ENCODE measurements at places on chromosomes 1 and 21.

DNA sequence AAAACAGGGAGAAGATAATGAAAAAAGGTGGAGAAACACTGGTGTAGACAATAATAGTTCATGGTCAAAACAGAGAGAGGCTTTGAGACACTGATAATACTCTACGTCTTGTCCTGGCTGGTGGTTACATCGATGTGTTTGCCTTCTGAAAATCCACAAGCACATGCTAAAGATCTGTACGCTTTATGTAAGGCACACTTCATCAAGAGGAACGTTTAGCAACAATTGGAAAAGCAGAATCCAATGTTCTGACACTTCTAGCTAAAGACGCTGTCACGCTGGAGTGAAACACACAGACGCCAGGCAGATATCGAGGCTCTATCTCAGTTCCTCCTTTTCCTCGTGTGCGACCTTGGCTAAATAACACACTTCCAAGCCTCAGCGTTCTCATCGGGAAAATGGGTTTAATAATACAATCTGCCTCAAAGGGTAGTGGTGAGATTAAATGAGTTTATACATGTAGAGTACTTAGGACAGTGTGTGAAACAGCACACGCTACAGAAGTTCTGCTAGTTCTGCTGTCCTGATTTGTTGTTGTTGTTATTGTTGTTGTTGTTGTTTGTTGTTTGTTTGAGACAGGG, 386.1 kb downstream of the SETD4 start:
- no peak for DNase-seq

GRCh38 chr1:190095596-190095995, 382.1 kb downstream of the BRINP3 start:
- no peak for DNase-seq

- DNase-seq = no peak
Measured at GRCh38 chr1:157519451-157519850, 32.9 kb downstream of the FCRL5 start.

DNA sequence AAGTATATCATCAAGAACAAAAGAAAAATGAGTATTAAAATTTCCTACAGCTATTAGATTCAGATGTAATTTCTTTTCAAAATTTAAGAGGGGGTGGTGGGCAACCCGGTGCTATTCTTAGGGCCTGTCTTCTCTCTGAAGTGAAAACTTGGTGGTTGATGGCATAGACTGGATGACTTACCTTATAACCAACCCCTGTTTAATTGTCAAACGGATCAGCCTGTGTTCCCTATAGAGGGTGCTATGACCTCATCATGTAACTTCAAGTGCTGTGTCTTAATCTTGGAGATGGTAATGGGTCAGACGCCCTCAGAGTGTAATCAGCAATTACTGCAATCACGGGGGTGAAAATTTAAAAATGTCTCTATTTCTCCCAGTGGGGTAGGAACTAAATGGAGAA, 176.2 kb downstream of the PCP4 start:
- no peak for DNase-seq

- no peak for DNase-seq
Measured at GRCh38 chr1:47545912-47546483, 108.2 kb downstream of the FOXD2 start.

- DNase-seq = no peak
Measured at GRCh38 chr1:9594471-9595155, 5.9 kb downstream of the TMEM201 start.

GRCh38 chr21:28892199-28893111, 100.2 kb downstream of the LTN1 start:
- no peak for DNase-seq

DNA sequence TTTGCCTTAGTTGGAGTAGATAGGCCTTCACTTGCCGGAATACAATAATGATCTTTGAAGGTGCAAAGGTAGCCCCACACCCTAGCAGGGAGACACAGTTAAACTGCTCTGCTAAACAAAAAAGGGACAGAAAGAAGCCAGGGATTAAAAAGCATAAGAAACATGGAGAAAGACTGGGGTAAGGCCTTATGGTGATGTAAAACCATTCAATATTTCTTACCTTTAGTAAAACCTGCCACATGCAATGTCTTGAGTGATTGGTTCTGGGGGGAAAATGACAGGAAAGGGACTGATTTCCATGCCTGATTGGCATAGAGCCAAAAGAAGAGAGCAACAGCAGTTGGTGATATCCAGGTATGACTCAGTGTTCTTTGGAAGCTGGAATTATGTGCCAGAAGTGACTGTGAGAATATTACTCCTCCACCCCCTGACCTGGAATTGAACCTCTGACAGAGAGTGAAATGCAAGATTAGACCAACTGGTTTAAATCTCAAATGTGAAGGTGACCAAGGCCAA, 8.1 kb downstream of the DNASE2B start:
- DNase-seq = no peak

GRCh38 chr1:51297401-51298321, 32.7 kb downstream of the TTC39A start:
- no peak for DNase-seq

DNA sequence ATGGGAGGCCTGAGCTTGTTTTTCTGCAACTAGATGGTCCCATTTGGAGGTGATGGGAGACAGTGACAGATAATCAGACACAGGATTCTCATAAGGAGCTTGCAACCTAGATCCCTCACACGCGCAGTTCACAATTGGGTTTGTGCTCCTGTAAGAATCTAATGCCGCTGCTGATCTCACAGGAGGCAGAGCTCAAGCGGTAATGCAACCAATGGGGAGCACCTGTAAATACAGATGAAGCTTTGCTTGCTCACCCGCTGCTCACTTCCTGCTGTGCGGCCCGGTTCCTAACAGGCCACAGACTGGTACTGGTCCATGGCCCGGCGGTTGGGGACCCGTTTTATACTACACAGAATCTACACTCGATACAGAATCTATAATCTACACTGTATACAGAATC, 52.6 kb upstream of the B3GALNT2 start:
- DNase-seq = no peak

- DNase-seq = no peak
Measured at GRCh38 chr1:195113471-195113870, 1494.8 kb downstream of the KCNT2 start.

GRCh38 chr1:31683997-31684396, 19.8 kb downstream of the COL16A1 start:
- DNase-seq = no peak

GRCh38 chr1:164971921-164972415, 384.5 kb downstream of the LMX1A start:
- DNase-seq = no peak

DNA sequence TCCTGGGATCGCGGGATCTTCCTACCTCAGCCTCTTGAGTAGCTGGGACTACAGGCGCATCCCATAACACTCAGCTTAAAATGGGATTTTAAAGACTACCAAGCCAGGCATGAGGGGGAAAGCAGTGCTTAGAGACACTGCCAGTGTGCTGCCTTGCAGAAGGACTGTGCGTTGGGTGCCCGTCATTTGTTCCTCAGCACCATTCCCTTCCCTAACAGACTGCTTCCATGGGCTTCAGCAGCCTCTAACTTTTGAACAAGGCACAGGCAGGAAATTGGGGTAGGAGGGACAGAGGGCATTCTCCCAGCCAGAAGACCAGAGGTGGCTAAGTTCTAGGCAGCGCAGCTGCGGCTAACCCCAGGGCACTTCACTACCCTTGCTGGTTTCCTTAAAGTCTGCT, 73.9 kb upstream of the USP24 start:
- DNase-seq = no peak

- DNase-seq = no peak
Measured at GRCh38 chr21:31869750-31870149, 3.1 kb upstream of the HUNK start.

GRCh38 chr1:215568299-215568692, 1.2 kb downstream of the KCTD3 start:
- no peak for DNase-seq

DNA sequence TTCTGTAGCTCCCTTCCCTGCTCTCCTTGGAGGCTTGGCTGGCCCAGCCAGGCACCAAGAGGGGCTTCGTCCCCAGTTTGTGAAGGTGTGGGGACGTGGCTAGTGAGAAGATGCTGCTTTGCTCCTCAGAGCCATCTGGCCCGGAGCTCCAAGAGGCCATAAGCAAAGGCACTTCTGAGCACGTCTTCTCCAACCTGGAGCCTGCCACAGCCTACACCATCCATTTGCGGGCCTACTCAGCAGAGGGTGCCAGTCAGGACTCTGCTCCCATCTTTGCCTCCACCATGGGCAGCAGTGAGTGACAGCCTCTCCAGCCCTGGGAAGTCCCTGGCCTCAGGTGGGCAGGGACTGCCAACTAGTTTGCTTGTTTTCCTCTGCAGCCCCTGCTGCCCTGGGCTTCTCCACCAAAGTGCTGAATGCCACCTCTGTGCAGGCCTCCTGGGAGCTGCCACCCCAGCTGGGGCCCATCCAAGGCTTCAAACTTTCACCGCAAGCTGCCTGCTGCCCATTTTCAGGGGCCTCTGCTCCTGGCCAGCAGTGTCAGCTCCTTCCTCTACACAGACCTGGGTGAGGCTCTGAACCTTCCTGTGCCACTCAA, 25.9 kb downstream of the SLC27A3 start:
- DNase-seq = no peak

- no peak for DNase-seq
Measured at GRCh38 chr1:119475866-119476439, 31.1 kb upstream of the HSD3B1 start.

- no peak for DNase-seq
Measured at GRCh38 chr1:109111386-109112055, 2.4 kb upstream of the ELAPOR1 start.

DNA sequence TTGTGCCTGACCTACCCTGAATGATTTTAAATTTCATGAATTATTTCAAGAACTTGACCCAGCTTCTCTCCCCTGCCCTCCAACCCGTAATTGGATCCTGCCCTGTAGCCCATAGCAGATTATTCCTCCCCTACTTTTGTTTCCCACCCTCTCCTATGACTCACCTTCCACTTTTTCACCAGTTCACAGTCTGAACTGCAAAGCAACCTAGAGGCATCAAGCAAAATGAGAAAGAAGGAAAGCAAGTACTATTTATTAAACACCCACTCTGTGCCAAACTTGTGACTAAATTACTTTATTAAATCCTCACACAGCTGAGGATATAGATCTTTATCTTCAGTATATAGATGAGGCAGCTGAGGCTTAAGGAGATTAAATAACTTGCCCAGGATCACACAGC, 20.7 kb upstream of the IKBKE start:
- no peak for DNase-seq

DNA sequence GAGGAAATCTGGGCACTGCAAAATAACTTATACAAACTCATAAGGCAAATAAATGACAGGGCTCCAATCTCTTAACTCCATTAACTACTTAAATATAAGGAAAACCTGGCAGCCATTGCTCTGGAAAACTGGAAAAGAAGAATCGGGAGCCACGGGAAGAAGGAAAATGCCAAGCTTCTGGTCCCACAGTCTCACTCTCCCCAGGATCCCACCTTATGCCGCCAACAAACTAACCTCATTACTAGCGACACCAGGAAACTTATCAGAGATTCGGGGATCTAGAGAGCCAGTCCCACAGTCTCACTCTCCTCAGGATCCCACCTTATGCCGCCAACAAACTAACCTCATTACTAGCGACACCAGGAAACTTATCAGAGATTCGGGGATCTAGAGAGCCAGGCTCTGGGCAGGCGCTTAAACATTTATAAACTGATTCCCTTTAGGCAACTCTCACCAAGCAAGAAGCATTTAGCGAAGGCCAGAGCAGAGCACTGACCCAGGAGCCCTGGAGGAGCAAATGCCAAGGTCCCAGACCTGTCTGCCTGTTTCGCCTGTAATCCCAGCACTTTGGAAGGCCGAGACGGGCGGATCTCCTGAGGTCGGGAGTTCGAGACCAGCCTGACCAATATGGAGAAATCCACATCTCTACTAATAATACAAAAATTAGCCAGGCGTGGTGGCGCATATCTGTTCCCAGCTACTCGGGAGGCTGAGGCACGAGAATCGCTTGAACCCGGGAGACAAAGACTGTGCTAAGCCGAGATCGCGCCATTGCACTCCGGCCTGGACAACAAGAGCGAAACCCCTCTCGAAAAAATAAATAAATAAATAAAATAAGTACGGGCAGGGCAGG, 720 bp downstream of the PSMB2 start:
- no peak for DNase-seq

- DNase-seq = no peak
Measured at GRCh38 chr1:182599339-182599738, 4.8 kb downstream of the RGS16 start.

GRCh38 chr1:209755926-209756614, at the start of gene TRAF3IP3:
Gene TRAF3IP3 (plus strand): TSS chr1:209756053. CDS start chr1:209760040, 3,987 bp downstream.
- DNase-seq = peak; percentile 56

DNA sequence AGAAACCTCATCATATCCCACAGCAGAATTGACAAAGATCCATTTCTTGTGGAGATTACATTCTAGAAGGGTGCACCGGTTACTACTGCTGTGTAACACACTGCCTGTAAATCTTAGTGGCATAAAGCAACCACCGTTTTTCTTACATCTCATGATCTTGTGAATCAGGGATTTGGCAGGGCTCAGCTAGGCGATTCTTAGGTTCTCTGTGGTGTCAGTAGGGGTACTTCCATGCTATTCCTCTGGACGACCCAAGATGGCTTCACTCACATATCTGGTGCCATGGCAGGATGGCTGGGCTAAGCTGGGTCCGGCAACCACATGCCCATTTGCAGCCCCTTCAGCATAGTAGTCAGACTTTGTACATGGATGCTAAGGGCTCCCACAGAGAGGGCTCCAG, 179.8 kb upstream of the TMEM51 start:
- DNase-seq = no peak
